ENCODE measurements at places on chromosomes 1 and 21.

DNA sequence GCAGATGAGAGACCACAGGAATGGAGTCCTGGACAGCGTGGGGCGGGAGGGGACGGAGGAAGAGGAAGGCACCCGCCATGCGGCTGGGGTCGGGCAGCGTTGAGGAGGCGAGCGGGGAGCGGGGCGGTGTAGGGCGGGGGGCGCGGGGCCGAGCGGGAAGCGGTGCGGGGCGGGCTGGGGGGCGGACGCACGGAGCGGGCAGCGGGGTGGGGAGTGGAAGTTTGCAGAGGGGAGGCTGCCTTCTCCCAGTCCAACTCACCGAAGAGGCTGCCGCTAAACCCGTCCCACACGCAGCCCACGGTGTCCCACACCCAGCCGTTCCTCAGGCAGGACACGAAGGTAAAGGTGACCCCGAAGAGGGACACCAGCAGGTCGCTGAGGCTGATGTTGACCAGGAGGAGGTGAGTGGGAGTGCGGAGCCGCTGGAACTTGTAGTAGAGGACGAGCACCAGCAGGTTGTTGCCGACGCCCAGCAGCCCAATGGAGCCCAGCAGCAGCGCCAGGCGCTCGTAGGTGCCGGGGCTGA is 483 bp downstream of the CHML start:
- no peak for DNase-seq

GRCh38 chr1:152313970-152314369 is 11.1 kb downstream of the FLG start:
- no peak for DNase-seq

- DNase-seq, result no peak
These were observed 3.3 kb upstream of the GUCA2A start for GRCh38 chr1:42167611-42168390.

DNA sequence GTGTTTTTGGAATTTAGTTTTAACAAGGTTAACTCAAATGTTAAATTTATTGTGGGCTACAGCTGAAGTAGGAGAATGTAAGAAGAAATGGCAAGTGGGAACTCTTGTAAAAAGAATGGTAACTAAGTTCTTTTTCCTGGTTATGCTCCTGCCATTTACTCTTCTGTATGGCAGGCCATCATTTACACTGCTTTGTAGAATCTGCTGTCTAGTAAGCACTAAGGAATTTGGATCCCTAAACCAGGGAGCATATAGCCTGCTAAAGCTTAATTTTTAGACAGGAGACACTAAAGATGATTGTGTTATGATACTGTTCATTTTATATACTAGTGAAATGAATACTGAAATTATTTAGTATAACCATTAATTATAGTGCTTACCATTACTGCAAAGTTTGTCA is 85.3 kb downstream of the CAMTA1 start:
- no peak for DNase-seq

DNA sequence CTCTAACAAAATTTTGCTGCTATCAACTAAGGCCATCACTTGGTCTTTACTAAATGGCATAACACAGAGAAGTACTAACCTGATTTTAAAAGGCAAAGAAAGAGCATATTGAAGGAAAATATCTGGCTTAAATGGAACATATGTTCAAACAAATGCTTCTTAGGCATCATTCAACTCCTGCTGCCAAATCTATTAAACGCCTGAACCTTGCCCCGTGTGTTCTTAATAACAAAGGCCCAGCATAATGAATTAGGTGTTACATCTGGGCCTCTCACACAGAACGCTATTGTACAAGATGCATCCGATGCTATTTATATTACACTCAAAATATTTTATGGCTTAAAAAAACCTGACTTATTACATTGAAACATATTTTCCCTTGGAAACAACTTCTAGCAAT is 48.4 kb downstream of the B3GALNT2 start:
- no peak for DNase-seq
